ENCODE measurements at places on chromosomes 7 and 10. TPM values are rescaled to one million over a fixed set of nuclear protein-coding genes. Genes with fewer than 3 reads are reported as not detected.

Gene FAM237B
- under 0.01 TPM for total RNA-seq

Gene DNAJC12
- total RNA-seq, result 2.7 TPM

Gene CCDC172
- not detected for total RNA-seq

Gene CALCR
- not detected for total RNA-seq

Gene GBX1
- not detected for total RNA-seq

Gene SOSTDC1
- total RNA-seq, result not detected

Gene ZC3HAV1
- total RNA-seq, result 37.8 TPM

Gene PKD2L1
- total RNA-seq, result 0.37 TPM

Gene LRRD1
- total RNA-seq, result 0.20 TPM

Gene EPHB4
- 28.7 TPM for total RNA-seq

Gene IL2RA
- total RNA-seq, result not detected

Gene TSPAN13
- 1.1 TPM for total RNA-seq

Gene CLRN3
- not detected for total RNA-seq

Measured in subcutaneous preadipocyte (primary cell).